ENCODE measurements at places on chromosomes 2 and 18.

DNA sequence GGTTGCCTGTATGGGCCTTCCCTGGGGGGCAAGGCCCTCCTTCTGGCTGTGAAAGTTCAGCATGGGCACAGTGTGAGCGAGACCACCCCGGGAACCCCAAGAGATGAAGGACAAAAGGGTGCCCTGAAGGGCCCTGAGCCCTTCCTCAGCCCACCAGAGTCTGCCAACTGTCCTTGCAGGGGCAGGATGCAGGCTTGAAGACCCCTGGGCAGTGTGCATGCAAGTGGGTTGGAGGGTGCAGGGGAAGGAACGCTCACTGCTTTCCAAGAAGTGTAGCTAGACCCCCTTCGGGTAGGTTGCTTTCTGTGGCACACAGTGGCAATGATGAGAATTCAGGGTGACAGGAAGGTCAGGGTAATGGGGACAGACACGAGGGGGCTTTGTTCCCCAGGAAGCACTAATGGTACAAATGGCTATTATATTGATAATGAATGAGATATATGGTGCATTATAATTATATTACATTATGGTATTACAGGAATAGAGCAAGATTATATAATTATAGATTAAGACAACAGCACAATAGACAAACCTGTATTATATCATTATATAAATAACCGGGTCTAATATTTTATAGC is 228.7 kb downstream of the ATAD2B start:
- DNase-seq = no peak

DNA sequence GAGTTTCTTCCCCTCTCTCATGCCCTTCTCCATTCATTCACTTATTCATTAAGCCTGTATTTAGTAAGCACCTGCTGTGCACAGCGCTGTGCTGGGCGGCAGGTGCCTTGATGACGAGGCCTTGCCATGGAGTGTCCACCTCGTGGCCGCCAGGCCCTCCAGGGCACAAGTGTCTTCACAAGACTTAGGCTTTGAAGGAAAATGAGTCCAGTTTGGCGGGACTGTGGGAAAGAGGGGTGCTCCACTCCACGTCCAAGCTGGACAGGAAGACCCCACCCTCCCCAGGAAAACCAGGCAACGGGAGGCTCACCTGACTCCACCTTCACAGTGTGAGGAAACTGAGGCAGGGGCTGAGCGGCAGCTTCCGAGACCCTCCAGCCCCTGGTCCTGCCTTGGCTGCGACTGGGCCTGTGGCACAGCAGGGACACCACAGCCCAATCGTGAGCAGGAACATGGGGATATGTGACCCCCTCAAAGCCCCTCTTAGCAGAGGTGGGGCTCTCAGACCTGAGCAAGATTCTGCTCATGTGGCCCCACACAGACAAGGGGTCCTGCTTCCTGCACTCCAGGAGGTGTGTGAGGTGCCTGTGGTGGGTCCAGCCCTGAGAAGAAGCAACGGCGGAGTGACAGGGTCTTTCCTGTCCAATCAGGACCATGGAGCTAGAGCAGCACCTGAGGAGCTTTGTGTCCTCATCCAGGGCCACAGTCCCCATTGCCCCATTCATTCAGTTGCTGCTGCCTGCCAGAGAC is 110.3 kb upstream of the ODC1 start:
- no peak for DNase-seq

GRCh38 chr2:188314314-188315054 is 22.8 kb downstream of the GULP1 start:
- DNase-seq = no peak

- no peak for DNase-seq
These were observed 95.2 kb downstream of the TTC32 start for GRCh38 chr2:19806591-19806990.

DNA sequence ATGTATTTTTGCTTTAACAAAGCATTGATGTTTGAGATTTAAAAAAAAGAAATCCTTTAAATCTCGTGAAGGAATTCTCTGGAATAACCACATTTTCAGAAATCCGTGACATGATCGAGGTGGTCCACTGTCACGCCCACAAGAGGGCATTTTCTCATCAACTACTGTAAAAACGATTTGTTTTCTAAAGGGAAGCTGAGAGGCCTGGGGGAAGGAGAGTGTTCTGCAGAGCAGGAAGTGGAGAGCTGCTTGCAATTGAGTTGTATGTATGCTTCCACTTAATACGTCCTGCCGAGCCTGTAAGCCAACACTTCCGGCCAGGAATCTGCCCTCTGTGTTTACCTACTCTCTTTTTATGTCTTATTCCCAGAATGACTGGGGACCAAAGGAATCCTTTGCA is 19.4 kb downstream of the KLHL29 start:
- DNase-seq = peak; percentile 56

DNA sequence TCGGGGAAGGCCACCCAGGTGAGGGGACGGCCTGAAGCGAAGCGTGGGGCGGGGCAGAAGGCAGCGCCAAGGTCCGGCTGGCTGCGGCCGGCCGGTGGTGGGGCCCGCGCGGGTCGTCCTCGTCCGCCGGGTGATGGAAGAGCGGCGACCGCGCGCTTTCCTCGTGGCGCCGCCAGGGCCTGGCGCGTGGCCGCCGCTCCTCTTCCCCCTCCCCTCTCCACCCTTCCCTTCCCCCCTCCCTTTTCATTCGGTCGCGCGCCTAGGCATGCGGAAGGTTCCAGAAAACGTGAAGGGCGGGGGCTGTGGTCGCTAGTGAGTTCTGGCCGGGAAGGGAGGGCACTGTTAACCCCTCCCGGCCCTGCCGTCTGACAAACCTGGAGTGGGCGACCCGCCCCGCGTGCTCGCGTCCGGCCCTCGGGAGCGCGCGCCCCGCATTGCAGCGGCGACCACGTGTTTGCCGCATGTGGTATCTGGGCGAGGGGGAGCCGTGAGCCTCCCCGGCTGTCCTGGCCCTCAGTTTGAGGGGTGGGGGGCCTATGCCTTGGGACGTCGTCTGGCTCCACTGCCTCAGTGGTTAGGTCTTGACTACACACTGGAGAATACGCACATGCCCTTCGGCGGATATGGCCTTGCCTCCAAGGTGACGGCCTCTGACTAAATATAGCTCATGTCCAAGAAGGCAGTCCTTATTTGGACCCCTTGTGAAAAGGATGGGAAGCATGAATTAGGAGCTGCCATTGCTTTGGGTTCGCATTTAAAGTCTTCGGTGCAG is 579 bp downstream of the MAT2A start:
- peak; percentile 49 for DNase-seq

GRCh38 chr2:34892256-34892655 is 1293.2 kb upstream of the FAM98A start:
- DNase-seq = no peak

GRCh38 chr2:162706770-162707169 is 131.8 kb downstream of the KCNH7 start:
- no peak for DNase-seq

DNA sequence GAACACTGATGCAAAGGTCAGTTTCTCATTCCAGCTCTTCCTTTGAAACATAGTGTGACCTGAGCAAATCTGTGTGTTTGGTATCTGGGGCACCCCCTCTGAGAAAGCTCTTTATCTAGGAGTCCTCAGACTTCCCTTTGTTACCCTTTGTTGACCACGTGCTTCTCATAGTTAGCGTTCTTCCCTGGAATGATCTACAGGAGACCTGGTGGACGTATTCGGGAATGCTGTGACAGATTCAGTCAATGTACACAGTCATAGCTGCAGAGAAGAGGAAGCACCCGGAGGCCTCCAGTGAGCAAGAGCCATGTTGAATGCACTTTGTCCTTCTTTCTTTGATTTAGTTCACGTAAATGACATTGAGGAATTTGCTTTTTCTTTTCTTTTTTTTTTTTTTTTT is 10.7 kb upstream of the CHMP1B start:
- no peak for DNase-seq

GRCh38 chr2:144275340-144275739 is 244.6 kb downstream of the ZEB2 start:
- no peak for DNase-seq

DNA sequence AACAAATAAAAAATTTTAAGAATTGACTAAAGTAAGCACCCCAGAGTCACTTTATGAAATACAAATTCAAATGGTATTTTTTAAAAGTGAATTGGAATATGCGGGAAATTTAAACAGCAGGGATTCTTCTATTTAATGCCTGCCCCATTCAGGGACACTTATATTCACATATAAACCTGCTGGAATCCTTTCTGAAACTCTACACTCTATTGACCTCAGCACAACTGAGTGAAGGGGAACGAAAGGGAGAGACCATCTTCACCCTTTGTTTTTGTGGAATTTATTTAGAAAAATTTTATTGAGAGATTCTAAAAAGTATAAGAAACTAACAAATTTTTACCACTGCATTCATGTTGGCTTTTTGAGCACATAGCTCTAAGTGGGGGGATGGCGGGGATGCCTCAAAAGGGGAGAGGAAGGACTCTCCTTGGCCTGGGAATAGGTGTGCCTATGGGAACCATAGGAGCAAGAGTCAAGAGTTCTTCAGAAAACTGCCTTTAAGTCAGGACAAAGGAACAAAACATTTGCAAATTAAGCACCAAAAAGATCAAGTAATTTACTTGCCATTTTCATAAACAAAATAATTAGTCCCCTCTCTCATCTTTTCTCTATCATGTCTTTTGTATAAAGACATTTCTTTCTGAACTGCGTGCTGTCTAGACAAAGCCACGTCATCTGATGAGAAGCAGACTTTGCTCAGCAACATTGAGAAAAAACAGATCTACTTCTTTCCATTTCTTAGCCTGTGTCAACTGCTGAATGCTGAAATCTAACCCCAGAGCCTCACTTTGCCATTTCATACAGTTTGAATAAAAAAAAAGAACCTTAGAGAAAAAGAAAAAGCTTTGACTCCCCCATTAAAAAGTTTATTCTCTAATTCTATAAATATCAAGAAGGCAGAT is 21.6 kb upstream of the FLACC1 start:
- DNase-seq = no peak

GRCh38 chr18:11572201-11572600 is 37.2 kb upstream of the SLC35G4 start:
- no peak for DNase-seq

- DNase-seq = no peak
These were observed 9.4 kb upstream of the ITGB6 start for GRCh38 chr2:160209516-160209856.

- no peak for DNase-seq
These were observed 6.6 kb upstream of the RPL37A start for GRCh38 chr2:216491793-216492596.

- no peak for DNase-seq
These were observed 129.8 kb downstream of the BCL2 start for GRCh38 chr18:63189817-63190216.

GRCh38 chr2:134359367-134360081 is 105.7 kb downstream of the MGAT5 start:
- DNase-seq = no peak

- DNase-seq = no peak
These were observed 5.6 kb downstream of the ZAP70 start for GRCh38 chr2:97718942-97719341.

- DNase-seq = peak; percentile 41
These were observed 690 bp downstream of the SDC1 start for GRCh38 chr2:20224164-20224715.

GRCh38 chr2:98372121-98372520 is 25.9 kb downstream of the CNGA3 start:
- DNase-seq = no peak

DNA sequence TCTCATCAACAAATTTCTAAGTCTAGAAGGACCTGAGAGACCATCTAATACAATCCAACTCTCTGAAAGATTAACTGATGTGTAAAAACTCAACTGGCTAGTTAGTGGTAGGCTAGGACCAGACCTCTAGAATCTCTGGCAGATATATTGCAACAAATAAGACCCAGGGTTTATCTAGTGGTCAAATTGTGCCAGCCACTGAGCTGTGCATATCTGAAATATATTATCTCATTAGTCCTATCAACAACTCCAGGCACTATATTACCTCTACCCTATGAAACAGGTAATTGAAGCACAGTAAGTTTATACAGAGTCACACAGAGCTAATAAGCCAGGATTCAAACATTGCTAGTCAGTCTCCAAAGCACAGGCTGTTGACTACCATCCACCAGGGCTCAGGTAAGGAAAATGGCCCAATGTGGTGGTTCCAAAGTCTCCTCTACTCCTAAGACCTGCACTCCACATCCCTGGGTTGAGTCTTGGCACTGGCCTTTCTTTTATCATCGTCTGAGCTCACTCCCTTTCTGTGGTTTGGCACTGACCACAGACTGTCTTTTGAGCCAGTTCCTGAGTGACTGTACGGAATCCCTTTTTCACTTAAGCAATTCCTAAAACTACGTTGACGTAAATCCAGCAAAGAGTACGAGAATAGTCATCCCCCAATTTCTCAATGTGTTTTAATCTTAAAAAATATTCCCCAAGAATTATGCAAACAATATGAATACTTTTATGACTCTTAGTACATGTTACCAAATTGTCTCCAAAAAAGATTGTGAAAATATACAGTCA is 11.9 kb upstream of the PID1 start:
- no peak for DNase-seq

GRCh38 chr2:237154082-237154638 is 68.5 kb downstream of the COPS8 start:
- peak; percentile 51 for DNase-seq

- no peak for DNase-seq
These were observed 132.1 kb upstream of the HAAO start for GRCh38 chr2:42924418-42924886.

DNA sequence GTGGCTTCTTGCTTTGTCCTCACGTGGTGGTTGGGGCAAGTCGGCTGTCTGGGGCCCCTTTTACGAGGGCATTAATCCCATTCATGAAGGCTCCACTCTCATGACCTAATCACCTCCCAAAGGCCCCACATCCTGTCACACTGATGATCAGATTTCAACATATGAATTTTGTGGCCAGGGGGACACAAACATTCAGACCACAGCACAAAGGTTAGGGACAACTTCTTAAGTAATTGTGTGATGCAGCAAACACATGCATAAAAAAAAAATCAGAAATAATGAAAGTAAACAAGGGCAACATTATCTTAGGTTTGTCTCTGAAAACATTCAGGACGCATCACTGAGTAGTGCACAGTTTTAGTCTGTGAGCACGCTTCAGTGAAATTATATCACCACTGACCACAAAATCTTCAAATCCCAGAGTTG is 54.2 kb upstream of the FRZB start:
- DNase-seq = no peak

- no peak for DNase-seq
These were observed 443.9 kb upstream of the ZNF804A start for GRCh38 chr2:184154438-184154837.

- no peak for DNase-seq
These were observed 40.6 kb upstream of the MRPL19 start for GRCh38 chr2:75605770-75606529.

DNA sequence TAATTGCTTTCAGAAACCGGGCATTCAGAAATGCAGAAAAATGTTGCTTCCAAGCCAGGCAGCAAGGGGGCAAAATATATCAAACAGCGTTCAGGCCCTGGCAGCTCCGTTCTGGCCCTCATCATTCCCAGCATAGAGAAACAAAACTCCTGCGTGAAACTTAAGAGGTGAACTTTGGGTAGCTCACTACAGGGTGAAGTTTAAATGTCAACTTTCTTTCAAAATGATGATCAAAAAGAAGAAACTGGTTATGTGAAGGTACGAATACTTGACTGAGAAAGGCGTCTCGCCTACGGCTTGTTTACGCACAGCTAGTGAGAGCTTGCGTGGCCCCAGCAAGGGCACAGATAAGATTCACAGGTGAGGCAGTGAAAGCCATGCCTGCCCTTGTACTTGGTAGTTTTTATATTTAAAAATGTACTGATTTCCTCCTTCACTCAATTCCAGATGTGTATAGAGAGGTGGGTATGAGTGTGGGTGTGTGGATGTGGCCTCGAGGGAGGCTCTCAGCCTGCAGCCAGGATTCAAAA is 127.5 kb downstream of the NFATC1 start:
- no peak for DNase-seq

- no peak for DNase-seq
These were observed 197.6 kb downstream of the BCL11A start for GRCh38 chr2:60355849-60356261.
